ENCODE measurements at places on chromosomes 3 and 15.

DNA sequence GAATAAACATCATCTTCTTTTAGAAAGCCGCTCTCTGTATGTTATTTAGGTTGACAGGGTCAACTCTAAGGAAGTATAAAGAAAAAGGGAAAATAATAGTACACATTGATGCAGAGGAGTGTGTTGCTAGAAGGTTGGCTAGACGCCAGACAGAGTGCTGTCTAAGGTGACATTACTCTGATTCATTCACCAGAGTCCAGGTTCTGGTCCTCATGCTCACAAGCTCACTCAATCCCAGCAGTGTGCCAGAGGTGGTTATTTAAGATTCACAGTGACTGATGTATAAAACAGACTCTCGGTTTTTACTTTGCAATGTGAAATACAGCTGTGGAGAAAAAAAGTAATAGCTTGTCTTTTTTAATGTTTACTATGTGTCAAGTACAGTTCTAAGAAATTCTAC lies 1.7 kb downstream of the CFAP44 start:
- DNase-seq = no peak

DNA sequence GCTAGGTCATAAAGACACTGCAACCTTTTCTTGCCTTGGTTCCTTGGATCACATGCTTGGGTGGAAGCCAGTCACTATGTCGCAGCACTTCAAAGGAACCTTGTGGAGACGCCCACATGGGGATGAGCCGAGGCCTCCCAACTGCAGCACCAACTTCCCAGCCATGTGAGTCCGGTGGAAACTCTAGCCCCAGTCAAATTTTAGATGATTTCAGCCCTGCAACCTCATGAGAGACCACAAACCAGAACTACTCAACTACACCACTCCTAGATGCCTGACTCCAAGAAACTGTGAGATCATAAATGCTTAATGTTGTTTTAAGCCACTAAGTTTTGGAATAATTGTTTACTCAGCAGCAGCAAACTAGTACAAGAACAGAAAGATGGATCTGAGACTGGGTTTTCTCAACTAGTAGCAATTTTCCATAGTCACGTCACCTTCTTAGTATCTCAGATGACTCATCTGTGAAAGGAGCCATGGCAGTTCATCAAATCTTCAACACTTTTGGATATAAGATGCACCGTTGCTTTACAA lies 86.5 kb downstream of the MB21D2 start:
- DNase-seq = no peak

GRCh38 chr3:194748225-194748624 lies 62.5 kb downstream of the FAM43A start:
- DNase-seq = no peak

DNA sequence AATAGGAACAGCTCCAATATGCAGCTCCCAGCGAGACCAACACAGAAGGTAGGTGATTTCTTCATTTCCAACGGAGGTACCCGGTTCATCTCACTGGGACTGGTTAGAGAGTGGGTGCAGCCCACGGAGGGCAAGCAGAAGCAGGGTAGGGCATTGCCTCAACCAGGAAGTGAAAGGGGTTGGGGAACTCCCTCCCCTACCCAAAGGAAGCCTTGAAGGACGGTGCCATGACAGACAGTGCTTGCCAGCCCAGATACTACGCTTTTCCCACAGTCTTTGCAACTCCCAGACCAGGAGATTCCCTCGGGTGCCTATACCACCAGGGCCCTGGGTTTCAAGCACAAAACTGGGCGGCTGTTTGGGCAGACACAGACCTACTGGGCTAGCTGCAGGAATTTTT lies 576.9 kb upstream of the NECTIN3 start:
- DNase-seq = no peak

DNA sequence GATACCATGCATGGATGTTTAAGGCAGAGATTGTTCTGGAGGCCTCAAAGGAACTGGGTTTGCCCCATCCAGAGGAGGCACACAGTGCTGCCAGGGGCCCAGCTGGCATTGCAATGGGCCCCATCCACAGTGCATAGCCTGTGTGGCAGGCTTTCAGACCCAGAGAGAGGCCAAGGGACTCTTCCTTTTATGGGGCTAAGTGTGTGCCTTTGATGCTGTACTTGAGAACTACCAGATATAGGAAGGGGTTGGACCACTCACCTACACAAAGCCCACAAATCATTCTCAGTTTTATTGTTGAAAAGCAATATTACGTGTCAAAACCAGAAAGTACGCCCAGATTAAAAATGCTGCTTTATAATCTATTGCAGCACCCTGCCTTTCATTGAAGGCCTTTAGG lies 134.9 kb downstream of the EPHB1 start:
- no peak for DNase-seq

Measured in omental fat pad (tissue), 4 donors.